ENCODE measurements at places on chromosomes 11 and 22.

GRCh38 chr11:122340607-122341290, 224.7 kb upstream of the BLID start:
- DNase-seq: no peak

- no peak for DNase-seq
Observed at GRCh38 chr11:74400606-74401005, 2.4 kb upstream of the PGM2L1 start.

GRCh38 chr11:111352935-111353710, 26.0 kb downstream of the POU2AF1 start:
- no peak for DNase-seq

- DNase-seq: no peak
Observed at GRCh38 chr11:45651841-45652749, 13.3 kb downstream of the CHST1 start.

- no peak for DNase-seq
Observed at GRCh38 chr11:47506795-47507562, 46.0 kb downstream of the CELF1 start.

- DNase-seq: no peak
Observed at GRCh38 chr11:64853709-64854108, 9.3 kb upstream of the CDC42BPG start.

DNA sequence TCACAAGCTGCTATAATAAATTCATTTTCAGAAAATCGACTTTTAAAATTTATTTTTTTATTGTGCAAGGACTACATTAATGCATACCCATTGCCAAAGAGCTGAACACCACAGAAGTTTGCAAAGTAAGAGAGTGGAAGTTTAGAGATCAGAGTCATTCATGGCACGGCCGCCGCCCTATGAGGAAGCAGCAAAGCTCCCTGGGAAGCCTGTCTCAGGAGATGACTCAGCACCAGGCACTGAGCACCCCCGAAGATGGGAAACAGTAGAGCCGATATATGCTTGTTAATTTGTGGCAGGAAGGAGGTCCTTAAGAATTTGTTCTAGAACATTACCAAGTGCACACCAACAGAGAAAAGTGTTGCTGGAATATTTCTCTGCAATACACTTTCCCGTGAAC, 693.7 kb downstream of the OPCML start:
- no peak for DNase-seq

GRCh38 chr11:112612250-112612849, 348.9 kb upstream of the NCAM1 start:
- no peak for DNase-seq

GRCh38 chr22:37302674-37303555, 20.6 kb downstream of the CYTH4 start:
- no peak for DNase-seq

DNA sequence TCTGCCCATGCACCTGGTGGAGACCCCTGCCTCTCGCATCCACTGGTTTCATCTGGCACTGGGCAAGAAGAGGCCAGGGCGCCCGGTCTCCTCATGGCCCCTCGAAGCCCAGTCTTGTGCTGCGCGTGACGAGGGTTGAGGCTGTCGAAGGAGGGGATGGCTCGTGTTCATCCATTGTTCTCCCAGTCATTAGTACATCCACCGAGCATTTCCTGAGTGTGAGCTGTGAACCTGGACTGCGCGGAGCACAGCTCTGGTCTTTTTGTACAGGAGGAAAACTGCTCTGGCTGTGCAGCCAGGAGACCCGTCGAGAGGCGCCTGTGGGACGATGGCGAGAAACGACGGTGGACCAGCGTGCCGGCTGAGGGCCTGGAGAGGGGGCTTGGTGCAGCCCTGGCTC, 6.8 kb downstream of the CACNA1I start:
- no peak for DNase-seq

DNA sequence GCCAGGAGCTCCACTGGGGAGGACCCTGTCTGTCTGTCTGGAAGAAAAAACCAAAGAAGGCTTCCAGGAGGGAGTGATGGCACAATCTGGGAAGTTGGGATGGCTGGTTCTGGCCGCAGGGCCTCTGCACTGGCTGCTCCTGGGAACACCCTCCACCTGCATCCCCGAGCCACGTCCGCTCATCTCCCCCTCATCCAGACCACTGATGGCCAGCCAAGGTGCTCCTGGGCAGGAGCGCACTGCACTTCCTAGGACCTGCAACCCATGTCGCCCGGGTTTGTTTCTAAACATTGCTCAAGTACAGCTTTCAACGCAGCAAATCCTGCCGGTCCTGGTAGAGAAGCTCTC, 4.9 kb upstream of the IFITM10 start:
- DNase-seq: no peak

- no peak for DNase-seq
Observed at GRCh38 chr11:68051191-68052136, 12.6 kb downstream of the TCIRG1 start.

- DNase-seq: no peak
Observed at GRCh38 chr11:128375961-128376360, 211.4 kb downstream of the ETS1 start.

DNA sequence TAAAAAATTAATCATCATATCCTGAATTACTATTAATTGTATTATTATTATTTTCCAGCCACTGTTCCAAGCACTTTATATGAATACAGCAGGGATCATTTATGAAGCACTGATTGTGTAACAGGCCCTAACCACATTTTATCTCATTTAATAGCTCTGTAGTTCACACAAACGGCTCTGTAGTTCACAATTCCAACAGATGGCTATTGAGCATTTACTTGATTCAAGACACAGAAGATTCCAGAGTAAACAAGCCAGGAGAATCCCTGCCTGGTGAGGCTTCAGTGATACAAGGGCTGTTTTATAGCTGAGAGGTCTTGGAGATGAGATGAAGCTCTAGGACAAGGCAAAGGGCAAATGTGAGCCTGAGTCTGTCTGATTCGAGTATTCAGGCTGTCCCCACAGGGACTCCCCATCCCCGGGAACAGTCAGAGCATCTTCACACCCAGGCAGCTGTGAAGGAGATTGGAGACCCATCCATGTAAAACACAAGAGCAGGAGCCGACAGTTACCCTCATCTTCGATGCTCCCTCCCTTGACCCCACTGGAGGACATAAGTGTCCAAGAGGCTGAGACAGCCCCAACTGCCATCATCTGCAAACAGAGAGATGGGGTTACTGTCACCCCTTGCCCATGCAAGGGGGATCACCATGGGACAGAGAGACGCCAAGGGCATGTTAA, 222.5 kb downstream of the MN1 start:
- DNase-seq: no peak

- no peak for DNase-seq
Observed at GRCh38 chr11:126764231-126764630, 236.3 kb downstream of the KIRREL3 start.

DNA sequence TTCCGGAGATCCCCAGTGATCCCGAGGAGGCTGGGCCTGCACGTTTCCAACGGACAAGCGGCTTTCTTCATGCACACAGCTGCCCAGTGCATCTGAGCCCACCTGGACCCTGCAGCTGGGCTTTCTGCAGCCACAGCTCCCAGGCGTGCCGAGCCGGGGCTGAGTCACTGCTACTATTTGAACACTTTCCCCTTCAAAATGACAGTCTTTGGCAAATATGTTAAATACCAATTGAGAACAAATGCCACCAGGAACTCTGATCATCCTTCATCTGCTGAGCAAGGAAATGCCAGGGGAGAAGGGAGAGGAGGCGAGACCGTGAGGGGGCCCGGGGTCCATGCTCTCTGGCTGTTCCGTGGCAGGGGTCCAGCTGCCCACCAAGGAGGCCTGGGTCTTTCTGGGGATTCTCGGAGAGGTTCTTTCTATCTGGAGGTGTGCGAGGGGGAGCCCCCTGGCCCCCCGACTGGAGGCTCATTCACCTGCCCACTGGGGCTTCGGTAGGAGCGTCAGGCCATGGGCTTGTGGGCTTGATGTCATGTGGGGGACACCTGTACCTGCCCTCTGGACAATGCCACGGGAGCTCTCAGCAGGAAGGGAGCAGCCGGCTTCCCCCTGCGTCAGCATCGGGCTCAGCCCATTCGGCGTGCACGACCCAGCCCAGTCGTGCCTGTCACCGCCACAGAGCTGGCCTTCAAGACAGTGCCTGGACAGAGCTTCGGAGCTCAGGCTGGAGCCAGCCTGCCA, 159.6 kb downstream of the CTTN start:
- DNase-seq: no peak

All from stimulated activated naive B cell treated with anti-CD40 and anti-IgM and Interleukin-4, amounts not matched to agents 10 μg/mL and 1 μg/mL and 100 μg/mL, for 72 hours (primary cell).